ENCODE measurements at places on chromosomes 16 and 17.

- no peak for DNase-seq
These were observed 117.3 kb upstream of the CACNG5 start for GRCh38 chr17:66717641-66718058.

DNA sequence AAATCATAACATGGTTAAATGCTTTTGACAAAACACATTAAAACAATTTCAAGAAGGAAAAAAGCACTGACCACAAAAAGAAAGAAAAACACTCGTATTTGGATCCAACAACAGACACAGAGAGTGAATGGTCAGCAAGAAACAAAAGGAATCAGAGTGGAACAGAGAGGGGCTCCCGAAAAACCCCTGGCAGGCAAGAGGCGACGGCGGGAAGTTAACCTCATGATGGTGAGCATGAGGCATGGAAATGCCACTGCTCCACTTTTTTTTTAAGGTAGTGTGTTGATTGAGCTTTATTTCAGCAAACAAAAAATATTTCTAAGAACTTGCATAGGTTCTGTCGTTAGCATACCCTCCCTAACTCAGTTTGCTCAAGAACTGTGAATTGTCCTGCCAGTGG is 32.1 kb upstream of the ST6GALNAC1 start:
- DNase-seq: no peak

- no peak for DNase-seq
These were observed 14.6 kb downstream of the RSL1D1 start for GRCh38 chr16:11836650-11837244.

GRCh38 chr16:27267037-27267677 is 1.4 kb downstream of the NSMCE1 start:
- DNase-seq: no peak

- no peak for DNase-seq
These were observed 298.8 kb upstream of the IRX3 start for GRCh38 chr16:54585094-54585997.

- DNase-seq: no peak
These were observed 13.1 kb downstream of the SLC38A8 start for GRCh38 chr16:84029297-84030047.

DNA sequence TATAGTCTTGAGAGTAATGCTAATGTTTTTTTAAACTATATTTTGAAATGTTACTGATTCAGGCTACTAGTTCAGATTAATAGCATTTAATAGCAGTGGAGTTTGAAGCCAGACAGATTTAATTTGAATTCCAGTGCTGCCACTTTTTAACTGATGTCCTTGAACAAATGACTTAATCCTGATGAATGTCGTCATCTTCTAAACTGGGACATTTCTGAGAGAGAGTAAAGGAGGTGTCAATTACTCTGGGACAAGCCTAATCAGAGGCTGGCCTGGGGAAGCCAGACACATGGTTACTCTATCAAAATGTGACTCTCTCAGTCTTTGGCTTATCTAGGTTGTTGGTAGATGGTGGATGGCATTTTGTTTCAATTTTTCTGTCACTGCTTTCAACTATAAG is 246.7 kb downstream of the HS3ST3A1 start:
- DNase-seq: no peak

- no peak for DNase-seq
These were observed at the start of gene HAS3 for GRCh38 chr16:69105501-69106361. TSS of gene HAS3 (plus strand) at chr16:69105653. CDS start at chr16:69109396, 3,743 bp downstream.

- DNase-seq: no peak
These were observed 20.2 kb downstream of the FOXN1 start for GRCh38 chr17:28526381-28526780.

- no peak for DNase-seq
These were observed 98.6 kb downstream of the OR1D5 start for GRCh38 chr17:2964831-2965230.

- no peak for DNase-seq
These were observed 5.0 kb upstream of the BRD7 start for GRCh38 chr16:50373780-50374179.

DNA sequence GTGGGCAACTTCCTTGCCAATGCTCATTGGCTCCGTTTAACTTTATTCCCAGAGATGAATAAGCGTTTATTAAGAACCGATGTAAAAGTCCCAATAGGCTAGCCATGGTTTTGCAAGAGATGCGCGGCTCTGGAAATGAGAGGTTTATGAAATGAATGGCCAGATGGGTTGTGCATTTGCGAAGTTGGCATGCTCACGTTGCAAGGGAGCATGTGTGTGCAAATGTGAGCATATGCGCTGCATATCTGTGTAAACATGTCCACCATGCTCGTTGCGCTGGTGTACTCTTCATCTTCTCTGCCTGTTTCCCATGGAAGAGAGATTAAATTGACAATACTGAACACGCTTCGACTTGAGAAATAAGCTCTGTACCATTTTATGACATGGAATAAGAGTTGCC is 848.6 kb upstream of the RBFOX1 start:
- no peak for DNase-seq

DNA sequence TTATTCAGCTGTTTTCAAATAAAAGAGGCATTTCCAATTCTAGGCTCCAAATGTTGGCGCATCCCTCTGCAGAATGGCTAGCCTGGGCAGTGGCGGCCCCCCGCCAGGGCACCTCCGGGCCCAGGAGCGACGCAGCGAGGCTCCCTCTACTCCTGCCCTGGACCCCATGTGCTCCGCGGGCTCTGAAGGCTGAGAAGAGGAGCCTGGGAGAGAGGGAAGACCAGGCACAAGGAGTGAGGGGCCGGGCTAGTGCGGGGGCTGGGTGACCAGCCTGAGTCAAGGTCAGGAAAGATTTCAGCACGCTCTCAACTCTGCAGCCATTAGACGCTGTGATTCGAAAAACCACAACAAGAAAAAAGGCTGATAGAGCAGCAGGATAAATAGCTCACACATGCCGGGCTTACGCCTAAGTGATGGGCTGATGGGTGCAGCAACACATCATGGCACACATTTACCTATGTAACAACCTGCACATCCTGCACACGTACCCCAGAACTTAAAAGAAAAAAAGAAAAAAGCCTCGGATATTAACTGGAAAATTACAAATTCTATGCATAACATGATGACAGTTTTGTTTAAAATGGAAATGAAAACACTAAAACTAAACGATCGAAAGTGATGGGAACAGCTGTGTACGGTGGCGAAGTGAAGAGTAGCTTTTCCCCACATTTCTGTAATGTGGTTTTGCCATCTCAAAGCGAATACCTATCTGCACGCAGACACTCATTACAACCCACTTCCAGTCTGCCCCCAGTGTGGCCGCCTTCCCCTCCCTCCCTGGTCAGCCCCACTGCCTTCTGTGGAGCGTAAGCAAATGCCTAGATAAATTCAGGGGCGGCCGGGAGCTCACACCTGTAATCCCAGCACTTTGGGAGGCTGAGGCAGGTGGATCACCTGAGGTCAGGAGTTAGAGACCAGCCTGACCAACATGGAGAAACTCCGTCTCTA is 44.4 kb downstream of the MAP1LC3B start:
- no peak for DNase-seq

- DNase-seq: no peak
These were observed 857.4 kb upstream of the GOT2 start for GRCh38 chr16:59591480-59591879.

GRCh38 chr17:47993031-47993564 is 22.2 kb downstream of the CDK5RAP3 start:
- no peak for DNase-seq

DNA sequence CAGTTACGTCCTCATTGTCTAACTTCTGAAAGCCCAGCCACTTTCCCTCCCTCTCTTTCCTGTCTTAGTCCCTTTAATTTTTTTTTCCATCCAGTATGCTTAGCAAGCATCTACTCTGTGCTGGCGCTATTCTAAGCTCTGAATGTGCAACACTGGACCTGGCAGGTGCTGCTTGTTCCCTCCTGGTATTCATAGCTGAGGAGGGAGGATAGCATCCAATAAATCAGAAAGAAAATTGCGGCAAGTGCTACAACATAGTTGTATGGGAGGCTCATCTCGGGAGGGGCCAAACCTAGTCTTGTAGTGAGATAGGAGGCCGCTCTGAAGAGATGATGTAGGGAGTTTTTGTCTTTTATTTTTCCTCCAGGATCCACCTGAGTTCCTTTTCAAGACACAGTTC is 457.3 kb upstream of the HSBP1 start:
- no peak for DNase-seq

GRCh38 chr16:87641721-87642120 is 39.4 kb downstream of the JPH3 start:
- no peak for DNase-seq

DNA sequence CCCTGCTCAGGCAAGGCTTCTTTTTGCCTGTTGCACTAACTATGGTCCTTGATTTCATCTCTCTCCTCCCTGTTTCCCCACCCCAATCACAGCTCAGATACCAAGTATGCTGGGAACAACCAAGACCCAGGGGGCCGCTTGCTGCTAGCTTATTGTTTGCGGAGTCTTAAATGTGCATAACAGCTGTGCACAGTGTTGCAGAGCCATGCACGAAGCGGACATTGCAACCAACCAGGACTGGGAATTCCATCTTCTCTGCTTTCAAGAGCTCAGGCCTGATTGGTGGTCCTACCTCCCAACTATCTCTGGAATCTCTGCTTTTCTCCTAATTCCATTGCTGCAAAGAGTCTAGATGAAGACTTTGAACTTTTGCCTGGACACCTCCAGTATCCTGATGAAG is 281.3 kb upstream of the TNRC6C start:
- no peak for DNase-seq

- DNase-seq: no peak
These were observed 32.8 kb downstream of the GPT2 start for GRCh38 chr16:46916980-46917379.

- DNase-seq: no peak
These were observed 135.4 kb downstream of the HS3ST3B1 start for GRCh38 chr17:14436266-14436665.

DNA sequence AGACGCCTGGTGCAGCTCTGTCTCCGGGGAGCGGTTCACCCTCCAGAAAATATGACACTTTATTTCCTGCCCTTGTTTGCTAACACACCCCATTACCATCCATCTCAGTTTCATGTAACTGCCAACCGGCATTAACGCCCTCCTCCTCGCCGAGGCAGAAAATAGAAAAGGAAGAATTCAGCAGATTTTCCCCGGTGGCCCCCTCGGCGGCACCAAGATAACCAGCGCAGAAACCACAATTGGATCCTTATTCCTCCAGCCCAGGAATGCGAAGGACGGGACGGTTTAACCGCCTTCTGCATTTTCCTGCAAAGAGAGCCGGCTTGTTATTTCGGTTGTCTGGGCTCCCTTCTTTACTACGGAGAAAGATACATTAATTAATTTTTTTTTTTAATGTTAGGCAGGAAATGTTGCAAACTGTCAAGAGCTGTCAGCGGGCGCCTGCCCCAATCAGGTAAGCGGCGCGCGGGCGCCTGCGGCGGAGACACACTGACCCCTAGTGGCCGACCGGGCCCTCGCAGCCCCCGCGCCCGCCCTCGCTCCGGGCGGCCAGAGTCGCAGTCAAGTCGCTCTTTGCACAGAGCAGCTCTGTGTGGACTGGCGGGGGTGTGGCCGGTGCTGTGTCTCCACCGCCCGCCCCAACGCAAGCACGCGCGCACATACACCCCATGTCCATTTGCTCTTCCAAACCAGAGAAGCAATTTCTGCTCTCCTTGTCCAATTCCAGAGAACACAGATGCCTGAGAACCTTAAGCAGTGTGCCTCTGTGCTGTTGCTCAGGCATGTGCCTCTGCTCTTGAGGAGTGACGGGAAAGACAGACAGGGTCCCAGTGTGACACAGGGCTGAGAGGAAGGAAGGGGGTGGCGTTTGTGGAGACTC is 53.6 kb downstream of the C17orf67 start:
- DNase-seq: peak; percentile 81

DNA sequence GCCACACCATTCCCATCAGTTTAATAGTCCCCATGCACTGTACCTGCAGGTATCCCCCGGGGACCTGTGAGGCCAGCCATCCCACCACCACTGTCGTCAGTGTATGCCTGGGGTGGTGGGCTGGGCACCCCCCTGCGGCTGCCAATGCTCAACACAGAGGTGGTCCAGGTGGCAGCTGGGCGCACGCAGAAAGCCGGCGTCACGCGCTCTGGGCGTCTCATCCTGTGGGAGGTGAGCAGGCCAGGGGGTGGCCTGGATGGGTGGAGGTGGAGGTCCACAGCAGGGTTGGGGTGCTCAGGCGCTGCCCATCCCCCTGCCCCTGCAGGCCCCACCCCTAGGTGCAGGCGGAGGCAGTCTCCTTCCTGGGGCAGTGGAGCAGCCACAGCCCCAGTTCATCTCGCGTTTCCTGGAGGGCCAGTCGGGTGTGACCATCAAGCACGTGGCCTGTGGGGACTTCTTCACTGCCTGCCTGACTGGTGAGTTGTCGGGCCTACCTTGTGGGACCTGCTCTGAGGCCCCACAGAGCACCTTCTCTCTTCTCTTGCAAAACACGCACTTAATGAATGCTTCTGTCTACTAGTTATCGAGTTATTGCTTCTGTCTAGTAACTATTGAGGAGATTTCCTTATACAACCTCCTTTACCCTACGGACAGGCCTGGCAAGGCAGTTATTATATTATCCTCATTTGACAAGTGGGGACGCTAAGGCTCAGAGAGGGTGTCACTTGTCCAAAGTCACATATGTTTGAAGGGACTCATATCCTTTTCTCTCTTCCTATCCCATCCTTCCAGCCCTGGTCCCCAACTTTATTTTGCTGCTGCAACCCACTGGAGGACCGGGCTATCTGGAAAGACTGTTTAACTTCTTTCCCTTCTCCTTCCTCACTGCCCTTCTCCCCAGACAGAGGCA is 5.8 kb upstream of the TRAF4 start:
- DNase-seq: no peak

- no peak for DNase-seq
These were observed 54.7 kb downstream of the ZZEF1 start for GRCh38 chr17:4087911-4088693.

GRCh38 chr17:35546487-35546886 is 9.0 kb upstream of the SLFN12L start:
- DNase-seq: no peak

- no peak for DNase-seq
These were observed 187.5 kb upstream of the SOX9 start for GRCh38 chr17:71933306-71933705.

Data from CD8-positive, alpha-beta T cell (primary cell).